ENCODE measurements at places on chromosomes 12 and 14.

GRCh38 chr12:83404521-83404920, 717.8 kb downstream of the TMTC2 start:
- DNase-seq, result no peak

DNA sequence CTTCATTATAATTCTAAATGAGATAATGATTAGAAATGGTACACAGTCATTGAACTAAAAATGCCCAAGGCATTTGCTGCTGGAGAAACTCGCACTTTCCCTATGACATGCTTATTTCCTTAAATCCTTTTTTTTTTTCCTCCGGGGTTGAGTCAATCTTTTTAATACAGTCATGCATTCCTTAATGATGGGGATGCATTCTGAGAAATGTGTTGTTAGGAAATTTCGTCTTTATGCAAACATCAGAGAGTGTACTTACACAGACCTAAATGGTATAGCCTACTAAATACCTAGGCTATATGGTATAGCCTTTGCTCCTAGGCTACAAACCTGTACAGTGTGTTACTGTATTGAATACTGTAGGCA, 29.8 kb upstream of the DACT1 start:
- no peak for DNase-seq

DNA sequence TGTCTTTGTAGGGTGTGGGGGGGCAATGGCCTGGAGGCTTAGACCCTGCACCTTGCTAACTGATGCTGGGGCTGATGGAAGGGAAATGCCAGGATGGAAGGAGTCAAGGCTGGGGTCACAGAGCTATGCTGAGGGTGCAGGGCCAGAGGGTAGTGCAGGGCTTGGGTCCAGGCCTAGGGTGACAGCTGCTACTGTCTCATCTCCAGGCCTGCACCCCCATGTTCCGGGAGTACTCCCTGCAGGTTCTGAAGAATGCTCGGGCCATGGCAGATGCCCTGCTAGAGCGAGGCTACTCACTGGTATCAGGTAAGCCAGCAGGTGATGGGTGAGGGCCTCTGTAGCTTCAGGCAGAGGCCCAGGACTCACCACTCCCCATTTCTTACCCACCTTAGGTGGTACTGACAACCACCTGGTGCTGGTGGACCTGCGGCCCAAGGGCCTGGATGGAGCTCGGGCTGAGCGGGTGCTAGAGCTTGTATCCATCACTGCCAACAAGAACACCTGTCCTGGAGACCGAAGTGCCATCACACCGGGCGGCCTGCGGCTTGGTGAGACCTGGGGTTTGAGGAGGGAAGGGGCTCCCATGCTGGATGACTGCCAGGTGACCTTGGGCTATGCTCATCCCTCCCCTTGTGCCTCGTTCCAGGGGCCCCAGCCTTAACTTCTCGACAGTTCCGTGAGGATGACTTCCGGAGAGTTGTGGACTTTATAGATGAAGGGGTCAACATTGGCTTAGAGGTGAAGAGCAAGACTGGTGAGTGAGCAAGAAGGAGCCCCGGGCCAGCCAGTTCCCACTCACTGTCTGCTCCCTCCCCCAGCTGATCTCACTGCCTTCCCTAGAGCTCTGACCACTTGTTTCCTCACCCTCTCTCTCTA, 4.1 kb downstream of the SHMT2 start:
- DNase-seq, result no peak

DNA sequence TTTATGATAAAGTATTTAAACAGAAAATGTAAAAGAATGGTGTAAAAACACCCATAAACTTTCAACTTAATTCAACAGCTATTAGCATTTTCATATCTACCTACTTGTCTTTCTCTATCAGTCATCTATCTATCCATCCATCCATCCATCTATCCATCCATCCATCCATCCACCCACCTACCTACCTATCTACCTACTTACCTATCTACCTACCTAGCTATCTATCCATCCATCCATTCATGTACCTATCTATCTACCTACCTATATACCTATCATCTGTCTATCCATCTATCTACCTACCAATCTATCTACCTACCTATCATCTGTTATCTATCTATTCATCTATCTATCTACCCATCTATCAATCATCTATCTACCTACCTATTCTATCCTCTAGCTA, 8.5 kb downstream of the NOS1 start:
- DNase-seq, result no peak

GRCh38 chr12:11765817-11766794, 116.6 kb downstream of the ETV6 start:
- DNase-seq, result no peak

GRCh38 chr14:74952697-74953484, 2.5 kb downstream of the PGF start:
- no peak for DNase-seq

- no peak for DNase-seq
Observed at GRCh38 chr12:131608740-131609690, 101.9 kb upstream of the SFSWAP start.

DNA sequence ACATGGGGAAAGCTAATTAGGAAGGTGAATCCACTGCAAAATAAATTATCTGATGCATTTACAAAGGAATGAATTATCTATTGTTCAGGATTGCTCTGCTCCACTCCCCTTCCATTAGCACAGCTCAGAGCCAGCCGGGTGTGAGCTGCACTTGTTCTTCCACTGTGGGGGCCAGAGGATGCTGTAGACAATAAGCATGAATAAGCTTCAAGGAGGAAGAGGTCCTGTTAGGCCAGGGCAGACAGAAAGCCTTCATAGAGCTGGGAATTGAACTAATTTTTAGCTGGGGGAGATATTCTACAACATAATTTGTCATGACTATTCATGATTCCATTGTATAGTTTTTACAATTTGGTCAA, 137.6 kb upstream of the MAX start:
- DNase-seq, result no peak

DNA sequence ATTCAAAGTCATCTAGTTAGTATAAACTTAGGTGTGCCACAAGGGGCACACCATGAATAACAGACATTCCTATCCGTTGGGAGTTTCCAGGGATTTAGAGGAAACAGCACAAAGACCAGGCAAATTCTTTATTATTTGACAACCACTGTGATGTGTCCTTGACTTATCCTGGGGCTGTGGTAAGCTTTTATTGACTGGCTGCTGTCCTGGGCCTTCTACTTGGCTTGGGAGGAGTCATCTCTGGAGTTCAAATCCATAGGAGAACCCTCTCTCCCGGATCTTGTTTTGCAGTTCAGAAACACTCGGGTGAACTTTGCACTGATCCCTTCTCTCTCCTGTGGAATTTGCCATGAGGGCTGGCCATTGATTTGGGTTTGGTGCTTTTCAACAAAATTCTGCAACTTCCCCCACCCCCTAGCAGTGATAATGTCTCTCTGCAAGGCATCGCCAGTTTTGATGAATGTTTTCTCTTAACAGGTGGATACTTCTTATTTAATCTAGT, 136.3 kb downstream of the ADCK1 start:
- no peak for DNase-seq

- DNase-seq, result peak; percentile 34
Observed at GRCh38 chr12:43805860-43806736, at the start of gene TWF1. TSS of gene TWF1 (minus strand) at chr12:43806317. CDS start at chr12:43806245, 72 bp downstream.

DNA sequence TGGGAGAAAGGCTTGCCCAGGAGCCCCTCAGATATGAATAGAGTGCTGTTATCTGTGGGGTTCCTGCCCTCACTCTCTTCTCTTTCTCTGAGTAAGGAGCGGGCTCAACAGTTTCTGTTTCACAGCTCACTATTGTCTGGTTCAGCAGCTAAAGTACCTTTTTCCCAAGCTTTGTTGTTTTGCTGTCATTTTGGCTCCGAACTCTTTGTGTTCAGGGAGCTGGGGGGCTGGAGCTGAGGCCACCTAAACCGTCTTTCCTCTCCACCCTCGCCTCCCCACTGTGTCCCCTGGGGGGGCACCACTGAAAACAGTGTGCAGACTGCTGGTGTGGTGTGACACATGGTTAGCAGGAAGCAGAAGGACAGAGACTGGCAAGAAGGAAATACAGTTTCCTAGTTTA, 51.4 kb downstream of the FBXW8 start:
- no peak for DNase-seq

DNA sequence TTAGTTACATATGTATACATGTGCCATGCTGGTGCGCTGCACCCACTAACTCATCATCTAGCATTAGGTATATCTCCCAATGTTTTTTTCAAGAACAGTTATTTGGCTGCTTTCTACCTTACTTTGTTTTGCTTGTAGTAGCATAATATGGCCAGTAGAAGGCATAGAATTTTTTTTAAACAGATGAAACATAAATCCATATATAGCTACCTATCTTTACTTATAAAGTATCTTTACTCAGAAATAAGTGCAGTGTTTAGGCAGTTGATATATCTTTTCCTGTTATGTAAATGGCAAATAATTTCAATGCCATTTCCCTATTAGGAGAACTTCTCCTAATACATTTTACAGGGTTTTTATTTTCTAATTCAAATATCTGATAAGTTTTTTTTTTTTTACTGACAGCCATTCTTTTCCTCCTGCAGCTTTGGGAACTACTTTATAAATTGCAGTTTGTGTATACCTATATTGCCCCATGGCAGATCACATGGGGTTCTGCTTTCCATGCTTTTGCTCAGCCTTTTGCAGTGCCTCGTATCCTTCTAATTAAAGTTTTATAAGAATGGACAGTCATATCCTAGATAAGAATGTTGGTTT, 143.1 kb downstream of the PCNX1 start:
- DNase-seq, result no peak

- no peak for DNase-seq
Observed at GRCh38 chr14:105930572-105930971, 404.2 kb downstream of the TMEM121 start.

GRCh38 chr12:82527165-82527780, 159.4 kb upstream of the TMTC2 start:
- no peak for DNase-seq

DNA sequence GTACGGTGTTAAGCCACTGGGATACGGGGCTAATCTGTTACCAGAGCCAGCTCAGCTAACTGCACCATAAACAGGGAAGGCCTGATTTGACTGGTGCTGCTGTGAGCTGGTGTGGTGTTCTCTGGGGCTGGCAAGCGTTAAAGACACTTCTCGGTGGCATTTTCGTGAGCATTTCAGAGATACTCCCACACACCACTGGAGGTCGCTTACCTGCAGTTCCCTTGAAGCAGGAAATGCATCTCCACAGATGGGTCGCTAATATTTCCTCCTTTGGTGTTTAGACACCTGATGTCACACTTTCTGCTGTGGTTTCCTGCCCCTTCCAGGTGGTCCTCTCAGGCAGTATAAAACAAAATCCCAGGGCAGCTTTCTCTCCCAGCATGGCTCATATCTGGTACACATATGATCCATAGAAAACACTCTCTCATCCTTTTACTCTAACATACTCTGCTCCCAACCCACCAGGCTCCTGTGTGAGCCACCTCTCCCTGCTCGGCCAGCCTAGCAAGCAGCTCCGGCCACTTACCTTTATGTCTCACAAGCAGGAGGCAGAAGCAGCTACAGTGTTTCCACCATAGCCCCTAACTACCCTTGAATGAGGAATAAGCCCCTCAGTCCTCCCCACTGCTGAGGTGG, 129.9 kb upstream of the GRIN2B start:
- no peak for DNase-seq

DNA sequence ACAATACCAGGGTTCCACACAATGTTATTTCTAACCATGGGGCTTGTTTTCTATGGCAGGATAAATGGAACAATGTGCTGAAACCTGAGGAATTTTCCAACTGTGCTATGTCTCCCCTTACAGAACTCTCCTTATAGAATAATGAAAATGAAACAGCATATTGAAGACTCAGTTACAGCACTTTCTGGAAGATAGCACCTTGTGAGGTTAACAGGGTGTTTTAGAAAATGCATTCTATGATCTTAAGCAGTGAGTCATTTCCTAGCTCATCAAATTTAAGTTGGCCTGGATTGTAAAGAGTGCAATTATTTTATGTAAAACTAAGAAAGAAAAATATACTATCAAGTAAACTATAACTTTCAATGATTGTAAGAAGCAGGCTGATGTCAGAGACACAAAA, 60.1 kb upstream of the CNTN1 start:
- DNase-seq, result no peak

DNA sequence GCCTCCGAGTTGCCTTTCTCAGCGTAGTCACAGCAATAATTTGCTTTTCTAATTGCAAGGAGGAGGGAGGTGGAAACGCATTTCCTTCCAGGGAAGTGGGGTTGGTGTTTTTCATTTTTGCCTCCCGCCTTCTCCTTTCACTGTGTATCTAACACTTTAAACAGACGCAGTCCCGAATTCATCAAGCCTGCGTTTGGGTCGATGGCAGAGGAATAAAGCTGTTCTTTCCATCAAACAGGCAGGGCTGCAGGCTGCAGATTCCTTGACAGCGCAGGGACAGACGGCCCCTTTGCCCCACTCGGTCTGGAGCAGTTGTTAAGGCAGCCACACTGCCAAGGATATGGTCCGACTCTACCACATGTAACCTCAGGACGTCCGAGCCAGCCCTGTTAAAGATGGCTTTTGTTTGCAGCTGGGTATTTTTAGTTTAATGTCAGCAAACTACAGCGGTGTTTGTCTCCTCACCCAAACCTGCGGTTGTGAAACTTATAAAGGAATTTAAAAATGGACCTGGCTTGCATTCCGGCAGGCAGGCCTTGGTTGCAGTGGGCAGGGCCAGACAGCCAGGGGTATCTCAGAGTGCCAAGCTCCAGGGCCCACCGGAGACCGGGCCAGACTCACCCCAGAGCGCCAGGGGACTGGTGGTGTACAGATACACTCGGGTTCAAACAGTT, 2.1 kb downstream of the CHST11 start:
- no peak for DNase-seq

- no peak for DNase-seq
Observed at GRCh38 chr12:4807813-4808212, 87.6 kb downstream of the GALNT8 start.

- no peak for DNase-seq
Observed at GRCh38 chr14:51248016-51248987, 8.3 kb downstream of the TMX1 start.

- no peak for DNase-seq
Observed at GRCh38 chr12:1760566-1761382, 59.6 kb upstream of the LRTM2 start.

DNA sequence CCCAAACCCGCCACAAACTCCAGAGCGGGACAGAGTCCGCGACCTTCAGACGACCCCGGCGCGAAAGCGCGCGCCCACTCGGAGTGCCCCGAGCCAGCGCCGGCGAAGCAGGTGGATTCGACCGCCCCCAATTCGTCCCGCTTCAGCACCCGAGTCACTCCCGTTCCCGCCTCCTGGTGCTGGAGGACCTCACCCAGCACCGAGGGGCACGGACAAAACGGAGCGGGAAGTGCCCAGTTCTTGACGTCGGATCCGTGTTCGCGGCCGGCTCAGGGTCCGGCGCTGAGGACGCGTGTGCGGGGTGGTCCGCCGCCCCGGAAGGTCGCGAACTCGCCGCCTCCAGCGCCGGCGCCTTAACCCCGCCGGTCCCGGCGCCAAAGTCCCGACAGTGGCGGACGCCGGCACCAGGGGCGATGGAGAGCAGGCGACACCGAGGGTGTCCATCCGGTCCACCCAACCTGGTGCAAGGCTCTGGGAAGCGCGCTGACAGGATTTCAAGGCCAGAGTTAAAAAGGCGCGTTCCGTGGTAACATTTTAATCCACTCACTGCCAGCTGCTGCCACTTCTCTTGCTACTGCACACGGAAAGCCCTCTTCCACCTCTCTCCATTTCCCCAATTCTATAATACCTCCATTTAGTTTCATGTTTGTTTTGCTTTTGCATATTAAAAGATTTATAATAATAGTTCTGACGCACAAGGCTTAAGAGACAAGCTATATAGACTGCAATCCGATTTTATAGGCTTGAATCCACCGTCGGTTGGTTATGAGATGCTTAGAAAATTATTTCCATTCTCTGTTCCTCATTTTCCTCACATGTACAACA, 240.0 kb upstream of the CPNE8 start:
- no peak for DNase-seq
